ENCODE measurements at places on chromosomes 7 and 10. TPM values are rescaled to one million over a fixed set of nuclear protein-coding genes. Genes with fewer than 3 reads are reported as not detected.

DNA sequence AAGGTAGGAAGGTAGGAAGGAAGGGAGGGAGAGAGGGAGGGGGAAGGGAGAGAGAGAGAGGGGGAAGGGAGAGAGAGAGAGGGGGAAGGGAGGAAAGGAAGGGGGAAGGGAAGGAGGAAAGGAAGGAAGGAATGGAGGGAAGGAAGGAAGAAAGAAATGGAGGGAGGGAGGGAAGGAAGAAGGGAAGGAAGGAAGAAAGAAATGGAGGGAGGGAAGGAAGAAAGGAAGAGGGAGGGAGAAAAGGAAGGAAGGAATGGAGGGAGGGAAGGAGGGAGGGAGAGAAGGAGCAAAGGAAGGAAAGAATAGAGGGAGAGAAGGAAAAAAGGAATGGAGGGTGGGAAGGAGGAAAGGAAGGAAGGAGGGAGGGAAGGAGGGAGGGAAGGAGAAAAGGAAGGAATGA, 176.4 kb upstream of the PTER start:
- no peak for DNase-seq

GRCh38 chr7:16301291-16301690, 120.0 kb downstream of the CRPPA start:
- no peak for DNase-seq

- DNase-seq = no peak
These were observed 154.6 kb upstream of the POT1 start for GRCh38 chr7:125084196-125084595.

NKX6-2 gene
- total RNA-seq = not detected

- DNase-seq = no peak
These were observed 413.0 kb upstream of the ADARB2 start for GRCh38 chr10:2150288-2150687.

WNT8B gene
- not detected for total RNA-seq

- no peak for DNase-seq
These were observed 29.0 kb downstream of the MRPL32 start for GRCh38 chr7:42961170-42961569.

CRYGN gene
- total RNA-seq = not detected

RAMP3 gene
- total RNA-seq = not detected

OR9A2 gene
- total RNA-seq = not detected

CALHM3 gene
- not detected for total RNA-seq

TMEM139 gene
- 23.6 TPM for total RNA-seq

DNA sequence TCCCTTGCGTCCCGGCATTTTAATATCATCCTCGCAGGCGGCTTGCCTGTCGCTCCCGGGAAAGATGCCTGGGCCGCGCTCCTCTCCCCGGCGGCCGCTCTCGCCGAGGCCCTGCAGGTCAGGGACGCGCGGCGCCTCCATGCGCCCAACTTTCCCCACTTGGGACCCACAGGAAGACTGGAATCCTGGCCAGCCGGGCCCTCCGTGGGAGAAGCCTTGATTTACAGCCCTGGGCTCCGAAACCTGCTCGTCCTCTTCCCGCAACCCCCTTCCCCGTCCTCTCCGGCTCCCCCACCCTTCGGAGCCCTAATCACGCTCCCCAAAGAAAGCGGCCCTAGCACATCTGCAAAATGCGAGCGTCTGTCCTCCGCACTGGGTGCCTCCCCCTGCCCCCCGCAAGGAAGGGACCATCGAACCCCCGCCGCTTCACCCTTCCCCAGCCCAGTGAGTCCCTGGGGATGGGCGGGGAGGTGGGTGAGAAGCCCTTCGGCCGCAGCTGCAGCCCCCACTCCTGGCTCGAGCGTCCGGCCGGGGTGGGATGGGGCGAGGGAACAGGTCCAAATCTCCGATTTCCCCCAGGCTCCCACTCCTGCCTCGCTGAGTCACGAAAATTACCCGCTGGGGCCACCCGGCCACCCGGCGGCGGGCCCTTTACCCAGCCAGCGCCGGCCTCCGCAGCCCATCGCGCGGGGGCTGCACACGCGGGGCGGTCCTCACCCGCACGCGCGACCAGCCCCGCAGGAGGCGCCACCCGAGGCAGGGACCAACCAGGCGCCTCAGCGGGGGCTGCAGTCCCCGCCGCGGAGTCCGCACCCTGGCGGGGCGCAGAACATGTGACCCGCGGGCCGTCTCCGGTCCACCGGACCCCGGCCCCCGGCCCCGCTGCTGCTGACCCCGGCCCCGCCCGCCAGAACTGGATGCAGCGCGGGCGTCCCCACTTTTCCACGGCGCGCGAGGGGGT, 695 bp downstream of the HSPA12A start:
- DNase-seq = no peak

DGKI gene
- total RNA-seq = 1.5 TPM

GRCh38 chr10:89644691-89644966, 413 bp downstream of the PANK1 start:
- no peak for DNase-seq

DNA sequence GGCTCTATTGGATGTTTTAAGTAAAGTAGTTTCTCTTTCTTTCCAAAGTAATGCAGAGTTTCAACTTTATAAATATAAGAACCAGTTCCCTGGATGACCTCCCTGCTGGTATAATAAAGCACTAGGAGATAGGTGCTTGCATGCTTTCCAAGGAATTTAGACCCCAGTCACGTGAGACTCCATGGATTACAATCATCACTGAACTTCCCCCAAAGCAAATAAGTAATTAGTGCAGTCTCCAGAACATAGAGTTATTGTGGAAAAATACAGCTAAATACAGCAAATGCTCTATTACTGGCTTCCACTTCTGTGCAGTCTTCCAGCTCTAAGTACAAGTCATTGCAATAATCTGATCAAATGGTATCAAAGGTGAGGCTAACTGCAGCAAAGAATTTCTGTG, 220.2 kb upstream of the STEAP1 start:
- no peak for DNase-seq

TRIL gene
- not detected for total RNA-seq

DNA sequence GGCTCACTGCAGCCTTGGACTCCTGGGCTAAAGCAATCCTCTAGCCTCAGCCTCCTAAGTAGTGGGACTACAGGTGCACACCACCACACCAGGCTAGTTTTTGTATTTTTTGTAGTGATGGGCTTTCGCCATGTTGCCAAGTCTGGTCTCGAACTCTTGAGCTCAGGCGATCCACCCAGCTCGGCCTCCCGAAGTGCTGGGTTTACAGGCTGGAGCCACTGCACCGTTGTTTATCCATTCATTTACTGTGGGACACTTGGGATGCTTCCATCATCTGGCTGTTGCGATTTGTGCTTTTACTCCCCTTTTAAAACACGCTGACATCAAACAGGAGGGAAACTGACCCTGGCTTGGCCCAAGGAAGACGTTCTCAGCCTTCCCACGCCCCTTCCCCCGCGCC, 30.5 kb upstream of the SMARCD3 start:
- DNase-seq = no peak

- no peak for DNase-seq
These were observed 115.2 kb downstream of the PLXNA4 start for GRCh38 chr7:132461032-132461592.

- DNase-seq = no peak
These were observed 13.5 kb downstream of the KCNH2 start for GRCh38 chr7:150964593-150965111.

DNA sequence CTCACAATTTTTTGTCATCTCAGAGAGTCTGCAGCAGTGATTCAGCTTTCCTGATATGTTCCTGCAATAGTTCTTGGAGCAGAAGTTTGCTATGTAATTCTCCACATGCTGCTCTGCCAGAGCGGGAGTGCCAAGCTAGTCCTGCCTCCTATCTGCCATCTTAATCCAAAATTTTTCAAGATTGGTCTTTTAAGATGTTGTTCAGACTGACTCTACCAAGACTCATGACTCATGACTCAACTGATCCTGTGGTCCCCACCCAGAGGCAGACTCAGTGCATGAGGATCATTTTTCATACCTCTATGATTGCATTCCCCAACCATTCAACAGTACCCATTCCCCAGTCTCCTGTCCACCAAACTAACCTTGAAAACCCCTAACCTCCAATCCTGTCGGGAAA, 470.8 kb downstream of the INHBA start:
- DNase-seq = peak; percentile 63

- DNase-seq = no peak
These were observed 5.9 kb downstream of the AGR3 start for GRCh38 chr7:16875861-16876260.

- DNase-seq = no peak
These were observed 2.6 kb upstream of the DLX6 start for GRCh38 chr7:97002555-97003261.

DNA sequence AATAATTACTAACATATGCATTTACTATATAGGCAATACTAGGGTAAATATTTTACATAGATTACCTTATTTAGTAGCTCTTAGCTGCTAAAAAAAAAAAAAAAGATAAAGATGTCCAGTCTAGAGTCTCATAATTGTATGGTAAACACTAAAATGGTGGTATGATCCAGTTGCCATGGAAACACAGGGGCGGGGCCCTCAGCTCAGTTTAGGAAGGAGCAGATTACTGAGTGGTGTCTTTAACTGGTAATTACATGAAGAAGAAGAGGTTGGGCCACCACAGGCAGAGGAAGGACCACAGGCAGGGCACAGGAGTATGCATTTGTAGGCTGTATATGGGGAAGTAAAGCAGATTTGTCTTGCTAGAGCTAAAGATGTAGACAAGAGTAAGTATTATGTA, 43.7 kb downstream of the ITGB8 start:
- DNase-seq = no peak

FAM53B gene
- 16.2 TPM for total RNA-seq

DNA sequence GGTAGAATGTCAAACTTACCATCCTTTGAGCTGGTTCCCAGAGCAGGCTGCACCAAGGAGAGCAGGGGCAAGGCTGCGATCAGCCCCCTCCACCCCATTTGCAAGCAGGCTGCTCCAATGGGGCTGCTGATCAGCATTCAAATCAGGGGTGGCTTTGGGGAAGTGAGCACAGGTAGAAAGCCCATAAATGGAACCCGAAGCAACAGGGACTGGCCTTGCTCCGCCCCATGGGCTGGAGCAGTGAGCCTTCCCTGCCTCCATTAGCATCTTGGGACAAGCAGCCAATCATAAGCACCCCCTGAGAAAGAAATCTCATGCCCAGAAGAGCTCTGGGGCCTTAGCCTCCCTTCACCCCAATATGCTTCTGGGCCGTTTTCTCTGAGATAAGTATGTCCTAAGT, 4.0 kb upstream of the PKD1L1 start:
- no peak for DNase-seq

ITGA8 gene
- total RNA-seq = not detected

- peak; percentile 32 for DNase-seq
These were observed 12.3 kb downstream of the THNSL1 start for GRCh38 chr10:25028711-25029110.

DNA sequence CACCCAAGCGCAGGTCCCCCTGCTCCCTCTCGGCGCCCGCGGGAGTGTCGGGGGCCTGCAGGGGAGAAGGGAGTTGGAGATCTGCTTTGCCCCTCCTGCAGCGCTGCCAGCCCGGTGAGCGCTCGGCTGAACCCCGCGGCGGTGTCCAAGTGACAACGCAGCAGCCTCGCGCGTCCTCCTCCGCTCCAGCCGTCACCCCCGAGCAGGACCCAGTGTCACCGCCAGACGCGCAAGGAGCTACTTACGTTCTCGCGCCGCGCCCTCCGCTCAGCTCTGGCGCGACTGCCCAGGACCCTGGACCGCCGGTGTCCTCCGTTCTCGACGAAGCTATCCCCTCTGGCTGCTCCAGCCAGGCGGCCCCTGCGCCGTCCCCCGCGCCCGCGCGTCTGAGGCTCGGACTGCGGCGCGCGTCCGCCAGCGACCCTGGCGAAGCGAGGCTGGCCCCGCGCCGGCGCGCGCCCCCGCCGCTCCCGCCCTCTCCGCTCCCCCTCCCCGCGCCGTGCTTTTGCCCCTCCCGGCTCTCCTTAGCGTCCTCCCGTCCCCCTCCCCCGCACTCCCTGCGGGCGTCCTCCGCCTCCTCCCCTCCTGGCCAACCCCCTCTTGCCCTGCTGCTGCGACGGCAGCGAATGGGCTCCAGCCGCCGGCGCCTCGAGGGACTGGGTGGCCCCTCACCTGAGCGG, at the start of gene NRCAM:
Gene NRCAM, minus strand, starts transcription at position 439 of the 680 bp plus-strand sequence. CDS start 216,372 bp downstream, outside the sequence.
- DNase-seq = peak; percentile 54

DNA sequence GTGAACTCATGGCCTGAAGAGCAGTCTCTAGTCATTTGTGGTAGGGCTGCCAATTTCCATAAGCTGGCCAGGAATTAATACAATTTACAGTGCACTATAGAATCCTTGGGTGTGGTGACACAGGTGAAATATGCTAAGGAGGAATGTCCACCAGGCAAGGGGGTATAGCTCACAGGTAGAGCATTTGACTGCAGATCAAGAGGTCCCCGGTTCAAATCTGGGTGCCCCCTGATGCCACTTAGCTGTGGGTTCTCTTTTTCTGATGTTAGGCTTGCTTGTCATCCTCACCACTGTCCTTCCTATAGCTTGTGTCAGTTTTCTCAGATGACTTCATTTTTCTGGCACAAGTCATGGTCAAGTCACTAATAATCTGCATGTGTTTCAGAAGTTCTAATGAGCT, 108.7 kb downstream of the ZNF467 start:
- DNase-seq = peak; percentile 44

DNA sequence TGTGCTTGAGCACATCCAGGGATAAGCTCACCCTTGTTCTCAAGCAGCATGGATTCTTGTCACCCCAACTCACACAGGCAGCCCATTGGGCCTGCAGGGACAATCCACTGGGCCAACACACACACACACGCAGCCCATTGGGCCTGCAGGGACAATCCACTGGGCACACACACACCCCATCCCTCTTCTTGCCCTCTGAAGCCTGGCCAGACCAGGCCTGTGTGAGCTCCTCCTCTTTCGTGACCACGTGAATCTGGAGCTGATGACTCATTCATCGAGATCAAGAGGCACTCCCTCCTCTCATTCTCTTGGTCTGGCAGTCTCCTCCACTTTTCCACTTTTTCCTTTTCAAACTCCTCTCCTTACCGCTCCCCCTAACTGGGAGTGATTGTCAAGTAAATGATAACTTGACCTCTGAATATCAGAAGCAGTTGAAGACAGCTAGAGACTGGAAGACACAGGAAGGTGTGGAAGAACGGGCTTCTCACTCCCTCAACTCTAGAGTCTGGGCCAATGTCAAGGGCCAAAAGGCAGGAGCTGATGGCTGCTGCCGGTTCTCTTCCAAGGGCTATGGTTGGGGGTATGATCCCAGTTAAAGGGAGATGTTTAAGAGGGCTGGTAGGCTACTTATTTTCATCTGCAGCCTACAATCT, 89.7 kb downstream of the HIPK2 start:
- peak; percentile 66 for DNase-seq

GRCh38 chr7:152922318-152923081, 162.9 kb downstream of the ACTR3B start:
- DNase-seq = no peak

DNA sequence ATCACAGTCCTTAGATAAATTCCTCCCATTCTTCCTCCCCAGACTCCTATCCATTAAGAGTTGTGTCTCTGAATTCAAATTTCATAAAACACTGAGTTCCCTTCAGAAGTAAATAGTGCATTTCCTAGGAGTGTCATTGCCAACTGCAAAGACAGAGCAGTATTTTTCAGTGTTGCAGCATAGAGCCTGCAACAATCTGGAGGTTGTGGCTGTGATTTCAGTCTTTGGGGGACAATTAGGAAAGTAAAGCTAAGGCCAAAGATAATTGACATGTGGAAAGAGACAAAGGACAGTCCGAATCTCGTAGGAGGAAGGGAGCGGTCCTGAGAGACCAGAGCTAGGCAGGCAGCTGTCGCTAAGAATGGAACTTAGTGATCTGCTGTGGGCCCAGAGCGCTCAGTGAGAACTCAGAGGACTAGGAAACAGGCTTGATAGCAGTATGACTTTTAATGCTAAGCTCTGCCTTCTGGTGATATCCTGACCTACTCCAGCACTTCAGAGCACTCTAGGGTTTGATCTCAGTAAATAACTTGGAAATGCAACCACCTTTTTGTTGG, 46.2 kb downstream of the PRPF18 start:
- DNase-seq = no peak

- peak; percentile 41 for DNase-seq
These were observed 136.5 kb upstream of the NAMPT start for GRCh38 chr7:106421181-106421762.

Measured in mammary epithelial cell (primary cell).